IMR-90 (cell line): ENCODE measurements at places on chromosomes 5 and 9. TPM values are rescaled to one million over a fixed set of nuclear protein-coding genes. Genes with fewer than 3 reads are reported as not detected.

DNA sequence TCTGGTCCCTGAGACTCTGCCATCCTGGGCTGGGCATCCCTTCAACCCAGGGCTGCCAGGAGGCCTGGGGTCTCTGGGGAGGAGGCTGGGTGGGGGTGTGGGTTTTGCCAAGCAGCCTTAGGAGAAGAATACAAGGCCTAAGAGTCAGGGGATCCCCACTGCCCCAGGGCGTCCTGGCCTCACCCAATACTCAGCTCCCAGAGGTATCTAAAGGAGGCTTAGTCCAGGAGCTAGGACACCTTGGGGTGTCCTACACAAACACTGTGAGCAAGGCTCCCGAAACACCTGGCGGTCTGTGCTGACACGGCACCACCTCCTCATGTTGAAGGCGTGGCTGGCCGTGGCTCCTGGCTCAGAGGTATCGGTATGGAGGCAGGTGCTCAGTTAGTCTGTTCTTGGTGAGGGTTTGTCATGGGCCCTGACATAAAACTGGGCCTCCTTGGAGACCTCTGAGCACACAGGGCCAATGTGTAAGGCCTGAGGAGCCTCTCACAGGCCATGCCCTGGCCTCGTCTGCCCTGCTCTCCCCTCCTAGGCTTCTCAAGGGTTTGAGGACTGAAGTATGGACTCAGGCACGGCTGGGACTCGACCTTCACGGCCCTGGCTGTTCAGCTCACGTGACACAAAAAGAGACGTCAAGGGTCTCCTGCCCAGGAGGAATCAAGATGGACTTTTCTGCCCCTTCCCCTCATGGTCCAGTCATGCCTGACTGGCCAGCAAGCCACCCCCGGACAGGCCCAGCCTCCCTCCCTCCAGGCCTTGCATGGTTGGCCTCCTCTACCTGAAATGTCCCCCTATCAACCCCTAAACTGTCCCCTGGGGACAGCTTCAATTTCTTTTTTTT, 277.3 kb downstream of the FSTL4 start:
- DNase-seq, result no peak

GRCh38 chr9:86734771-86735170, 212.5 kb downstream of the GAS1 start:
- peak; percentile 83 for DNase-seq

DNA sequence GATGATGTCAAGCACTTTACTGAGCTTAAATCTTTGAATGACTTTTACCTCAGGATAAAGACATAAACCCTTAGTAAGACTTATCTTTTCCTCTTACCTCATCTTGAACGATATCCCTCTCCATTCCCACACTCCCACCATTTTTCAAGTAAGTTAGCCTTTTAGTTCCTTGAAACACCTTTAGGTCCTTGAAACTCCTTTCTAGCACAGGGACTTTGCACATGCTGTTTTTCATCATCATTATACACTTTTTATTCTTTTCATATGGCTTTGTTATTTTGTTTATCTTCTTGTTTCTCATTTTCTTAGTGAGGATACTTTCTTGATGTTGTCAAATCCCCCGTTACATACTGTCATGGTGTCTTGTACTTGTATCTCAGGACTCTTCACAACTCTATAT, 24.8 kb downstream of the YTHDC2 start:
- DNase-seq, result no peak

GRCh38 chr5:83430130-83431010, 41.2 kb upstream of the VCAN start:
- DNase-seq, result peak; percentile 69

Gene ZNF879
- 3.3 and 3.4 TPM in 2 replicates for total RNA-seq

GRCh38 chr5:181234455-181235306, 9.0 kb downstream of the RACK1 start:
- DNase-seq, result no peak

Gene GBGT1
- 0.83 and 1.8 TPM in 2 replicates for total RNA-seq

DNA sequence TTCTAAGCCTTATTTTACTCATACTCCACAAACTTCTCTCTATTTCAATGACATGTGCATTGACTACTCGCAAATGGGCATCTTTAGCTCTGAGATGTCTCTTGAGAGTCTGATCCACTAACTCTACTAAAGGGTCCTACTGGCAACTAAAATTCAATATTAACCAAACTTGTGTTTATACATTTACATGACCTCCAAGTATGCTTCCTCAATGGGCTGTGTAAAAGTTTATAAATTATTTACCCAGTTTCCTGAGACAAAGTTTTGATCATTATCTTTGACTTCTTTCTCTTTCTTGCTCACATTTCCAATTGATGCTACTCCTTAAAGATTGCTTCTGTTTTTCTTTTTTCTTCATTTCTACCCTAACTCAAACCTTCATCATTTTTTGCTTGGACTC, 510.1 kb upstream of the DAB2 start:
- DNase-seq, result no peak

DNA sequence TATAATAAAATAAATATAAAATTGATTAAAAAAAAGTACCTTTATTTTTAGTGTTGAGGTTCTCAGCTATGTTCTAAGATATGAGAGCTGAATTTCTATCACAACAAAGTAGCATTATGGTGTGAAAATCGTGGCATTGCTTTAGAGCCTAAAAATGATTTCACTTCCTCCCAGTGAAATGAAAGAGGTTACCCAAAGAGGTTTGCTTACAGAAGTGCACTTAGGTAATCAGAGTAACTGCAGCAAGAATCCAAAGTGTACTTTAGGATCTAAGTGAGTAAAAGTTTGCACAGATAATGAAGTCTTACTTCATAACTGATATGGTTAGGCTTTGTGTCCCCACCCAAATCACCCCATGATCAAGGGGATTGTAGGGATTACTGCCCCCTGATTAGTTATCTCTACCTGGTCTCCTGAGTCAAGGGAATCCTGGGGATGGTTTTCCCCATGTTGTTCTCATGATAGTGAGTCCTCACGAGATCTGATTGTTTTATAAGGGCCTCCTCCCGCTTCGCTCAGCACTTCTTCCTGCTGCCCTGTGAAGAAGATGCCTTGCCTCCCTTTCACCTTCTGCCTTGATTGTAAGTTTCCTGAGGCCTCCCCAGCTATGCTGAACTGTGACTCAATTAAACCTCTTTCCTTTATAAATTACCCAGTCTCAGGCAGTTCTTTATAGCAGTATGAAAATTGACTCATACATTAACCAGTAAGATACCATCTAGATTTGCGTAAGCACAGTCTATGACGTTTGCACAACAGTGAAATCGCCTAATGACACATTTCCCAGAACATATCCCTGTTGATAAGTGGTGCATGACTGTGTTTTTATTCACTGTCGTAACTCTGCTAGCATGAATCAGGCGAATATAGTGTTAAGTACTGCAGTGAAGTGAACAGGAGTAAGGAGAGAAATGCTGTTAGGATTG, 40.3 kb upstream of the LRRC70 start:
- DNase-seq, result peak; percentile 94

DNA sequence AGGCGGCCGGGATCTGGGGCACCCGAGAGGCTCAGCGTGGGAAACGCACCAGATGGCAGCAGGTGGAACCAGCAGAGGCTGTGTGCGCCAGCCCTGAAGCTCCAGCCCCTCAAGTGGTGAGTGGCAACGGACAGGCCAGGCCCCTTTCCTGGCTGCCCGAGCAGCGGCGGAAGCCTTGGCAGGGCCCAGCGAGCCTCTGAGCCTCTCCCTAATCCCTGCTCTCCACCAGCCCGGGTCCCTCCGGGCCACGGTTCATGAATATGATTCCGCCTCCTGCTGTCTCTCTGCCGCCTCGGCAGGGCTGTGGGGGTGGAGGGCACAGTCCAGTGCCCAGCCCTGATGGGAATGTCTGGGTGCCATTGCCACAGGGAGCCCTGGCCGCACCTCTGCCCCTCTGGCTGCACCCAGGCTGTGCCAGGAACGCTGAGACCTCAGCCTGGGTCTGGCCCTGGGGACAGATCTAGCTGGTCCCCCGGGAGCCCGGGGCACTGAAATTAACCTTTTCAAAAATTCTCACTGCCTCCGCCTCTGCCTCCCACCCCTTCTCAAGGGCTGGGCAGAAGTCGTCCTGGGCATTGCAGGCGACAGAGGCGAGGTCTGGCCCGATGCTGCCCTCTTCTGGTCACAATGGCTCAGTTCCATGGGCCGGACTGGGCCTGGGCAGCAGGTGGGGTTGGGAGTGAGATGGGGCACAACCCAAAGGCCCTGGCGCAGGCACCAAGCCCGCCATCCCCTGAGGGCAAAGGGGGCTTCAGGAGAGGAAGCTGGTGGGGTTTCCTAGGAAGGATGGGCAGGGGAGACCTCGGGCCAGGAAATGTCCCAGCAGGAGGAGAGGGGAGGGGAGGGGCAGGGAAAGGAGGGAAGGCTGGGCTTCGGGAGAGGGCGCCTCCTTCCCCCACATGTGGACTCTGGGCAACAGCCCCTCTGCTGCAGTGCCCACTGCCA, 20.3 kb downstream of the CCDC187 start:
- DNase-seq, result peak; percentile 52

Gene PCDHGB2
- 2.8 and 3.0 TPM in 2 replicates for total RNA-seq

DNA sequence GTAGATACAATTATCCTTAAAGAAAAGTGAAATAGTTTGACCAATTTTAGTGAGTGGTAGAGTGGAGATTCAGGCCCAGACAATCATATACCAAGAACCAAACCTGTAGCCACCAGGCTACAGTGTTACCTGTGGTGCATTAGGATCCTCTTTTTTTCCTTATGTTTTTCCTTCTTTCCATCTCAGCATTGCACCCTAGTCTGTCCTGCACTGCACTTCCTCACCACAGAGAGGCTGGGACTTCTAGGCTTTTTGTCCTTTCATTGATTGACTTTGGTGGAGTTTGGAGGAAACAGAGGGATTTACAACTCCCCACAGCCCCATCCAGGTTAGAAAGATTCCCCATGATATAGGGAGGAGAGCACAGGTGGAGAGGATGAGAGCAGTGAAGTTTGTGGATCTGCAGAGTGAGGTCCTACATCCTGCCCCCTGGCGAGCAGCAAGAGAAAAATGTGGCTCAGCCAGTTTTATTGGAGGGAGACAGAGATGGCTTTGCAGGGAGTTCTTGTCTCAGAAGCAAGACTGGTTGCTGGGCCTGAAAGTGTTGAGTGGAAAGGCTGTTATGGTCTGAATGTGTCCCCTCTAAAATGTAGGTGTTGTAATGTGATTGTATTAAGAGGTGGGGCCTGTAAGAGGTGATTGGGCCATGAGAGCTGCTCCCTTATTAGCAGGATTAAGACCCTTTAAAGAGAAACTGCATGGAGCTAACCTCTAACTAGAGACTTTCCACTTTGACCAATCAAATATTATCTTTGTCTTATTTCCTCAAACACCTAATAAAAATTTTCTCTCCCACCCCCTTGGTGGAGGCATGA, 36.2 kb downstream of the KIF4B start:
- DNase-seq, result peak; percentile 4

GRCh38 chr9:127974001-127974768, 6.6 kb downstream of the EEIG1 start:
- DNase-seq, result no peak

- no peak for DNase-seq
Measured at GRCh38 chr9:105257809-105258208, 13.4 kb downstream of the SLC44A1 start.

Gene EDIL3
- 82.8 and 101 TPM in 2 replicates for total RNA-seq

GRCh38 chr5:116521173-116521872, 53.3 kb downstream of the SEMA6A start:
- no peak for DNase-seq

GRCh38 chr5:148799737-148800527, 26.5 kb upstream of the ADRB2 start:
- DNase-seq, result peak; percentile 64

Gene ADCY2
- not detected in 2 replicates for total RNA-seq

GRCh38 chr9:38281917-38282316, 110.6 kb upstream of the ALDH1B1 start:
- no peak for DNase-seq

Gene HTR4
- total RNA-seq, result not detected in 2 replicates

Gene SLC25A2
- 0.28 TPM in 1 of 2 replicates, not detected in the other for total RNA-seq

GRCh38 chr5:127834094-127834531, 130.9 kb downstream of the CCDC192 start:
- no peak for DNase-seq

DNA sequence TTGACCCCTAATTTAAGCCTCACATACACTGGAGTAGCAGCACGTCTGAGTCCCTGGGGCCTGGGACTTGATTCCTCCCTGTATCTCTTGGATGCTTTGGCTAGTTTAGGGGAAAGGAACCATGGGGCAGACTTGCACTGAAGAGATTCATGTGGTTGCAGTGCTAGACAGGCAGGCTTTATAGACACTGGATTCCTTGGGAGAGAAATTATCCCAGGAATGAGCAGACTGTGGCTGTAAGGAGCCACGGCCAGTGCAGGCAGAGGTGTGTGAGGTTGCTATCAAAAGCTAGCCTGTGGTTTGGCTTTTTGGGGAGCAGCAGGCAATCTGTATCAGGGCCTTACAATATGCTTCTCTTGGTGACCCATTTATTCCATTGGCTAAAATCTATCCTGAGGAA, 20.5 kb upstream of the PITX1 start:
- no peak for DNase-seq

Gene TTC16
- total RNA-seq, result not detected in 2 replicates

GRCh38 chr5:58080573-58080972, 379.3 kb downstream of the PLK2 start:
- DNase-seq, result peak; percentile 69

- DNase-seq, result no peak
Measured at GRCh38 chr5:13263701-13264100, 680.8 kb downstream of the DNAH5 start.

DNA sequence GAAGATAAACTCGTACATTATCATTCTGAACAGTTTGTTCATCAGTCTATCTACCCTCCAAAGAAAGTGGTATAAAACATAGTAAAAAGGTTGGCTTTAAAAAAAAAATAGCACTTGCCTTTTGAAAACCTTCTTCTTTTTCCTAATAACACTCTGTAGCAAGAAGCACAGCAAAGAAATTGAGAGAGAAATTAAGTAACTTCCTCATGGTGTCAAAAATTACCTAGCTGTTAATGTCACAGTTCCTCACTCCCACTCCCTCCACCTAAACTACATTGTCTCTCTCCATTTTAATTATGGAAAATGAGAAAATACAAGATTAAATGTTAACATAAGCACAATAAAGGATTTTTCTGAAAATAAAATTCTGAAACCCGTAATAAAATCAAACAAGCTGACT, 72.2 kb downstream of the CERT1 start:
- DNase-seq, result no peak

Gene FOXD4L5
- total RNA-seq, result under 0.01 TPM in 1 of 2 replicates, not detected in the other

DNA sequence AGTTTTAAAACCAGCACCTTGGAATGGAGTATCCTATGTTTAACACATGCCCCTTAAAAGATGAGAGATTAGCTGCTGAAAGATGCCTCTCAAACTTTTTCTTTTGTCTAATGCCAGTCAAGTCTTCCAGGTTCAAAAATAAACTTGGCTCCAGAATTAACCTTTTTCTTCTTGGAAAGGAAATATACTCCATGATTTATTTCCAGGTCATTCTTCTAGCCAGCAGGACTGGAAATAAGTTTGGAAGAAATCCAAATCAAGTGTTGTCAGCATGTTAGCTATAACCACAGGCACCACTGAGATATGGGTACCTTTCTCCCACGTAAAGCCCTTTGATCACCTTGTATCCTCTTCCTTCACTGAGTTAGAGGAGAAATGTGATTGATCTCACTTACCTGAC, 56.1 kb downstream of the NLN start:
- no peak for DNase-seq
